A172 (cell line): ENCODE measurements at places on chromosomes 7 and 10.

GRCh38 chr10:73576178-73576889 is 14.8 kb downstream of the USP54 start:
- no peak for DNase-seq

DNA sequence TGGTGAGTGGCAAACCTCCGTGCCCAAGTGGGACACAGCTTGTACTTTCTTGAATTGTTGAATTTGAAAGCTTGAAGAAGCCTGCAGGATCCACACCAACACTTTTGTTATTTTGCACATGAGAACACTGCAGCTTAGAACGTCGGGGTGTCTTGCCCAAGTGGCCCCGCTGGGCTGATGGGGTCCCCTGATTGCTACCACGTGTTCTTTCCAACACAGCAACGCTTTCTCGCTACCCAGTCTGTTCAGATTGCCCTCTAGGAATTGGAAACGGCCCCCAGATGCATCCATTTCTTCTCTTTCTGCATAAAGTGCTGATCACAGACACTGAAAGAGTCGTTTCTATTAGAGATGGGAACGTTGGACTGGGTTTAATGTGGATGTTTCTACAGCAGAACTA is 268.5 kb downstream of the ADARB2 start:
- DNase-seq = no peak

- DNase-seq = no peak
Measured at GRCh38 chr7:44063547-44063893, 1.8 kb downstream of the PGAM2 start.

DNA sequence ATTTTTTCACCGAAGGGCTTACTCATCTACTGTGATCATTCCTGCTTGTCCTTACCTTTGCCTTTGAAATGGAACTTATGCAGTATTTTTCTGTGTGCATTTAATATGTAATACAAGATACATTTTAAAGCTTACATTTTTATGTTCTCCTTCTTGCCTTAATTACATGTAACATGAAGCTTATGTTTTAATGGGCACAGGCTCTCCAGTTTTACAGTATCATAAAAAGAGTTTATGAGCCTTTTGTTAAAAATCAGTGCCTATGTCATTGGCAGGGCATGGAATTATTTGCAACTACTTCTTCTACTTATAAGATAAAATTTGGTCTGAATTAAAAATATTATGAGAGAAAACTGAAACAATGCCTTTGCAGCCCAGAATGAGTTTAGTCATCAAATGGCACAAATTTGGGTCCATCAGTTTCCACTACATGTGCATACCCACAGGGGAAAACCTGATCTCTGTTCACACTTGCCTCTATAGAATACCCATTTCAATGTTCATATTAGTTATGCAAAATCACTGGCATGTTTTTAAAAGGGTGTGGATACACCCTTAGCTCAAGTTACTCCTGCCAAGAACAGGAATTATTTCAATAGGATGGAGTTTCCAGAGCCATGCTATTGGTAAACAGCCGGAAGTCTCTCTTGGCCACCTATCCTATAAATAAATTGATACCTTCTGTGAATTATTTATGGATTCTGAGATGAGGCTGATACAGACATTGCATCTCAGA is 27.9 kb upstream of the WNT16 start:
- DNase-seq = no peak

DNA sequence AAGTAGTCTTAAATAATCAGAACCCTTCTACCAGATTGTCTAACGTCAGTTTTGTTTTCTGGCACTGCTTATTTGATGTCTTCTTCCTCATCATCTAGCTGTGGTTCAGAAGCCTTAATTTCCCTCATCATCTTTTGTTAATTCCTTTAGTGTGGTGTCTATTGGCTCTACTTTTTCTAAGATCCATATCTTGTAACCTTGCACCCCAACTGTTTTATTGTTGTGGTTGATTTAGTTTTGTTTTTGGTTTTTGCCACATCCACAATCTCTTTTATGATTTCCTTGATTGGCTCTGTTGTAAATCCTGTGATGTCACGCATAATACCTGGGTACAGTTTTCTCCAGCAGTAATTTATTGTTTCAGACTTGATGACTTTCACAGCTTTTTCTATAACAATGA is 463.5 kb upstream of the TEX47 start:
- DNase-seq = no peak

DNA sequence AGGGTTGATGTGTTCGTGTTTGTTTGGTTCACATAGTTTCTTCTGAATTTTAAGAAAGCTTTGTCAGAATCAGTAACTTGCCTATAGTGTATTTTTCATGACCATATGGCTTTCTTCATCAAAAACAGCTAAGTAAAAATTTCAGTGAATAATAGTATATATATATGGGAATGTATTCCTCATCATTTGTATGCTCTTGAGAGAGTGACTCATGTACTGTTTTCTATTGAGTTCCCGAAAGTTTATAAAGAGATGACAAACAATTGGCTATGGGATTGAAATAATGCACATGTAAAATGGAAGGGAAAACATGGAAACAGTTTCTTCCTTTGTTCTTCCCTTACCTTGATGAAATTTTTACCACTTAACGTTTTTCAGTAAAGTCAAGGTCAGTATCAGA is 56.4 kb downstream of the KAT6B start:
- no peak for DNase-seq

GRCh38 chr10:94443047-94443446 is 40.7 kb downstream of the TBC1D12 start:
- DNase-seq = no peak

GRCh38 chr7:152403726-152404125 is 32.1 kb downstream of the KMT2C start:
- DNase-seq = no peak

DNA sequence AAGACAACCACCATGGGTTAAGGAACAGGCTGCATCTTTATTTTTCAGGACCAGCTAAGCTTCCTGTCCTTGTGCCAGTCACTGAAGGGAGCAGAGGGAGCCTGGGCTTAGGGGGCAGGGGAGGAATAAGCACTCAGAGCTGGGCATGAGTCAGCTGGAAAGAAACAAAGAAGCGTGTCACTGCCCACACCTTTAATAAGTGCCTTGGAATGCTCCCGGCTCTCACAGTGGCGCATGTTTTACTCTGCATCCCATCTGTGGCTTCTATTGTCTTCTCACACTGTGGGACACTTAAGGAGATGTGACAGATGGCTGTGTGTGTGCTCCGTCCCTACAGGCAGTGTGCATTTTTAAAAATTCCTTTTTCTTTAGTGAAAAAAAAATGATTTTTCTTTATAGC is 71.7 kb downstream of the MTURN start:
- DNase-seq = peak; percentile 97

- no peak for DNase-seq
Measured at GRCh38 chr7:46214526-46214925, 293.5 kb upstream of the IGFBP3 start.

DNA sequence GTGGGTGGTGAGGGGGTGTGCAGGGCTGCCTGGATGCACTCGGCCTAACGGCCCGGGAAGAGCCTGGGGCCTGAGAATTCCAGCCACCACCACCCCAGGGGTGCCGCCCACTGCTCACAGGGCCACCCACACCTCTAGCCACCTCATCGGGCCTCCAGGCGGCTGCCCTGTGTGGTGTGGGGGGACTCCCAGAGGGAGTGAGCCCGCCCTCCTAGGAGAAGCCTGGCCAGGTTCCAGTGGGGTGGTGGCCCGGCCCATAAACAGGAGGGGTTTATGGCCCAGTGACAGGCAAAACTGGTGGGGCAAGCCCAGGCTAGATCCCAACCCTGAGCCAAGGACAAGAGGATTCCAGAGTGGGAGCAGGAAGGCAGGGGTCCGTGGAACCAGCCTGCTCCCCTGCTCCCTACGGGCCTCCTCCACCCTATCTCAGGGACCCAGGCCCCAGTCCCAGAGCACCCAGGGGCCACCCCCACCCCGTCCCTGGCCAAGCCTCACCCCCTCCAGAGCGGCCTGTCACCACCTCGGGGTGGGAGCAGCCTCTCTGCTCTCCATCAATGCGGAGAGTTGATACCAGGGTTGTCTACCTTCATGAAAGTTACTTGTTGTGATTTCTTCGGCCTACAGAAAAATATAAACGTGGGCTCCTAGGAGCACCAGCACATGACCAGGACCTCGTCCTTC is 20.2 kb upstream of the PDGFA start:
- DNase-seq = peak; percentile 98

DNA sequence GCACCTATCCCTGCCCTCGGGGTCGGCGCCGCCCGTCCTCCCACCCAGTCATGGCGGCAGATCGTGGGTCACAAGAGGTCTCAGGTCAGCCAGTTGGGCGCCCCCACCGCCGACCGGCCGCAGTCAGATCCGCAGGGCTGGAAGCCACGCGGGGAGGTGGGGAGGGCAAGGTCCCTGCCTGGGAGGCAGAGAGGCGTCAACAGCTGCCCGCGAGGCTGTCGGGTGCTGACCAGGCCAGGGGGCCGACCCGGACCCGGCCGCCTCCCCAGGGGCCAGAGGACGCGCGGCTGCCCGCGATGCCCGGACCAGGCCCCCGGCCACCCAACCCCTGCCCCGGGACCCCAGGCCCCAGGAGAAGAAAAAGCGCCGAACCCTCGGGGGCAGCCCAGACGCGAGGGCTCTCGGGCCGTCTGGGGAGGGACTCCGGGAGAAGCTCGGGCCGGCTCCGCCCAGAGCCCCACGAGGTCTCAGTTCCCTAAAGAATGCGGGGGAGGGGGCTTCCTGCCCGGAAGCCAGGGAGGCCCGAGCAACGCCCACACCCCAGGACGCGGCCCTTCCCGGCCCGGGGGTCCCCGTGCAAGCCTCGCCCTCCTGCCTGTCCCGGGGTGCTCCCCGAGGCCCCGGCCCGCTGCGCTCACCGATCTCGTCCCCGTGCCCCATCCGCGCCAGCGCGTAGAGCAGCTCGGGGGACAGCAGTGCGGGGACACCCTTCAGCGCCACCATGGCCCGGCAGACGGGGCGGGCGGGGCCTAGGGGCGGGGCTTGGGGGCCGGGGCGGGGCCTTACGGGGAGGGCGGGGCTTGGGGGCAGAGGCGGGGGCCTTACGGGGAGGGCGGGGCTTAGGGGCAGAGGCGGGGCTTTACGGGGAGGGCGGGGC is at the start of gene FUOM:
Gene FUOM (minus strand): TSS at position 735 of the 877 bp plus-strand sequence. CDS start 12 bp downstream, at position 723.
- DNase-seq = no peak

GRCh38 chr10:90403211-90404000 is 454.4 kb downstream of the HTR7 start:
- DNase-seq = no peak

DNA sequence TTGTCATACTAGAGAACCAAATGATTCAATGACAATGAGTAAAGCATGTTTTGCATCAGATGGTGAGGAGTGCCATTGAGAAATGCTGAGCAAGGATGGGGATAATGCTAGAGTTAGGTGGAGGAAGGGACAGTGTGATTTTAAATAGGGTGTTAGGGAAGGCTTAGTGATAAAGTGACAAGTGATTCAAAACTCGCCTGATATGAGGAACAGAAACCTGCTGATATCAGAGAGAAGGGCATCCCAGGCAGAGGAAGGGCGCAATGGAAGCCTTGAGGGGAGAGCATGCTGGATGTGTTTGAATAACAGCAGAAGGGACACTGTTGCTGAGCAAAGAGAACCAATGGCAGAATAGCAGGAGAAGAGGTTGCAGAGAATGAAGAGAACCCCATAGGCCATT is 196.2 kb downstream of the NRG3 start:
- no peak for DNase-seq

GRCh38 chr7:148670807-148671206 is 27.9 kb upstream of the CUL1 start:
- no peak for DNase-seq

DNA sequence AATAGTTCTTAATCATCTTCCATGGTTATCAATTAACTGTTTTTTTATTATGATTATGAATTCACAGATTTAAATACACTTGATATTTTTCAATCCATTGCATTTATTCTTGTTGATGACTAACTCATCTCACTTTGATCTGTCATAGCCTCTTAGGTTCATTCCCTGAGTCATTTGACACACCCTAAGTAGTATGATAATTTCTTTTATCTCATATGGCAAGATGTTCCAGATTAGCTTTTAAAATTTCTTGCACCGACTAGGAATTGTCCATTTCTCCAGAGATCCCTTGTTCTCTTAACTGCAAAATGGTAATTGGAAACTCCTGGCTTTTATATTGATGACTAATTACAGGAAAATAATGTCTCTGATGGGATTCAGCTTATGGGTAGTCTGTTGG is 87.6 kb upstream of the CCDC6 start:
- DNase-seq = no peak

GRCh38 chr10:27644307-27644939 is 101.2 kb downstream of the MKX start:
- no peak for DNase-seq

DNA sequence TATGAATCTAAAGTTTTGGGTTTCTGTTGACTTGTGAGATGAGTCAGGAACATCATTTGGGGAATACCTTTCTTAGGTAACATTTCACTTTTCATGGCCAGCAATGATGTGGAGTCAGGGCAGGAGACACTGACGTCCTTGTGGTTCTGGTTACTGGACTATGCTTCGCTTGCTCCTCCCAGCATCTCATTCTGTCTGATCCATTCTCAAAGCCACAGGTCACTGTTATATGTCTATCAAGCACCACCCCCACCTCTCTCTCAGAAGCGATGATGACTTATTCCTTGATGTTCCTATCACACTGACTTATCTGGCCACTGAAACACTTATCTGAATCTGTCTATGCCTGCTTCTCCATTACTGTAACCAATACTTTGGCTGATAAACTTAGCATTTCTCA is 51.6 kb downstream of the TES start:
- DNase-seq = no peak

GRCh38 chr7:41629711-41630111 is 73.2 kb downstream of the INHBA start:
- DNase-seq = no peak
